Lung microvascular endothelial cell (primary cell): ENCODE measurements at places on chromosomes 2 and 18.

- DNase-seq: no peak
These were observed 287.4 kb upstream of the HDAC4 start for GRCh38 chr2:239688122-239688681.

GRCh38 chr18:6333981-6334380 is 80.7 kb downstream of the L3MBTL4 start:
- DNase-seq: no peak

GRCh38 chr18:66168685-66169235 is 417.9 kb downstream of the CDH7 start:
- DNase-seq: no peak

- DNase-seq: no peak
These were observed 69.9 kb upstream of the MMADHC start for GRCh38 chr2:149657401-149658040.

- DNase-seq: no peak
These were observed 4.5 kb downstream of the SLC14A1 start for GRCh38 chr18:45728336-45729010.

DNA sequence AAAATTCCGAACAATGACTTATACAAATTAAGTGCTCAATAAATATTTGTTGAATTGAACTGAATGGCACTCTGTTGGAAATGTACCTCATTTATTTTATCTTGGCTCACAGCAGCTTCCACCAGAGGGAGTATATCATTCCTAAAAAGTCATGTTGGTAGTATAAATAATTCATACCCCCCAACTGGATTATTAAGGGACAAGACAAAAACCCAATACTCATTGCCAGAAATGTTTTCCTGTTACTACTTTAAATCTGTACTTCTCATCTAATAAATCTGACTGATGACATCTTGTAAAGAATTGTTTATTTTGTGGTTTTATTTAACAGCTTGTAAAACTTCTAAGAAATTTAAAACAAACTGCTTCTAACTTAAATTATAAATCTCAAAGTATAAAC is 163.9 kb downstream of the CDH2 start:
- peak; percentile 9 for DNase-seq

- no peak for DNase-seq
These were observed 694.5 kb downstream of the ADCYAP1 start for GRCh38 chr18:1599196-1599595.

- DNase-seq: no peak
These were observed 25.6 kb downstream of the KLHL29 start for GRCh38 chr2:23410596-23410995.

DNA sequence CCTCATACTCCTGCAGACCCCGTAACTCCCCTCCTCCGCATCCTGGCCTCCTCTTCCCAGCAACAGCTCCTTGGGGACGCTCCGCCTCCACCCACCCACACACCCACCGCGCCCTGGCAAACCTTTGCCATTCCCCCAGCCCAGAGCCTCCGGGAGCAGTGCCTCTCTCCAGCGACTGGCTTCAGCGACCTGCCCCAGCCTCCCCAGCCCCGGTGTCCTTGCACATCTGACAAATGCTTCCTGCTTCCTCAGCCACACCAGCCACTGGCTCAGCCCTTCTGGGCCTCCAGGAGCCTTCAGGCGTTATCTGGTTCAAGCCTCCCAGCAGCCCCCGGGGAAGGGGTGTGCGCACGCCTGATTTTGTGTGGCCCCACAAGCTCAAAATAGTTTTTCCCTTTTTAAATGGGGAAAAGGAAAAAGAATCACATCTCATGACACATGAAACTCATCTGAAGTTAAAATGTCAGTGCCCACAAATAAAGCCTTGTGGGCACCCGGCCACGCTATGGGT is 14.2 kb downstream of the ESPNL start:
- no peak for DNase-seq

GRCh38 chr2:201107624-201108023 is 8.3 kb upstream of the CFLAR start:
- DNase-seq: no peak

GRCh38 chr2:64017811-64018700 is 1.2 kb downstream of the VPS54 start:
- peak; percentile 39 for DNase-seq

DNA sequence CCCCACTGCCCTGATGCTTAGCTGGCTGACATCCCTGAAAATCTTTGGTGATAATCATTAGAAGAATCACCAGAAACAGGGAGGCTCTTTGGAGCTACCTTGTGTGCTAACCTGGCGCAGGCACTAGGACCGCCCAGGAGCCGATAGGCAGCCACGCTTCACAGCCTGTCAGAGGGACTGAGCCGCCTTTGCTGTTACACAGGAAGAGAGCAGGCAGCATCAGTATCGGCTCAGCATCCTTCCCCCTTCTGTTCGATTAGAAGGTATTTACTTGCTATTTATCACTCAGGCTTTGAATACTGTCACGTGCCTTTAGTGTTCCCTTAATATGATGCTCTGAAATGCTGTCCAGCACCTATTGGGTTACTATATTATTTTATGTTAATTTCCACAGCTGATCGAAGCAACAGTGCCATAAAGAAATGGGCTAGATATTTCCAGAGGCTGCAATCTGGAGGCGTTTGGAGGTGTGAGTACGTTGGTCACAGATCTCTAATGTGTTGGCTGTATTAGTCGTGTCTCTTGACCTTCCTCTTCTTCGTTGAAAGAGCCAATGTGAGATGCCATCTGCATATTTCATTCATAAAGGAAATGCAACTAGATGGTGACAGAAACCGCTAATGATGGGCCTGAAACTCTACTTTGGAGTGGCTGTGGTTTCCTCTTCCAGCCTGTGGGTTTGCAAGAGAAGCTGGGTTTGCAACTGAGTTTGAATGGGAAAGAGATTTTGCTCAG is 110.4 kb upstream of the RAB27B start:
- DNase-seq: no peak

GRCh38 chr18:68262690-68263294 is 452.1 kb downstream of the TMX3 start:
- no peak for DNase-seq

- no peak for DNase-seq
These were observed 33.8 kb downstream of the ACVR1 start for GRCh38 chr2:157842106-157842879.

GRCh38 chr2:144099780-144100377 is 420.0 kb downstream of the ZEB2 start:
- DNase-seq: peak; percentile 81

DNA sequence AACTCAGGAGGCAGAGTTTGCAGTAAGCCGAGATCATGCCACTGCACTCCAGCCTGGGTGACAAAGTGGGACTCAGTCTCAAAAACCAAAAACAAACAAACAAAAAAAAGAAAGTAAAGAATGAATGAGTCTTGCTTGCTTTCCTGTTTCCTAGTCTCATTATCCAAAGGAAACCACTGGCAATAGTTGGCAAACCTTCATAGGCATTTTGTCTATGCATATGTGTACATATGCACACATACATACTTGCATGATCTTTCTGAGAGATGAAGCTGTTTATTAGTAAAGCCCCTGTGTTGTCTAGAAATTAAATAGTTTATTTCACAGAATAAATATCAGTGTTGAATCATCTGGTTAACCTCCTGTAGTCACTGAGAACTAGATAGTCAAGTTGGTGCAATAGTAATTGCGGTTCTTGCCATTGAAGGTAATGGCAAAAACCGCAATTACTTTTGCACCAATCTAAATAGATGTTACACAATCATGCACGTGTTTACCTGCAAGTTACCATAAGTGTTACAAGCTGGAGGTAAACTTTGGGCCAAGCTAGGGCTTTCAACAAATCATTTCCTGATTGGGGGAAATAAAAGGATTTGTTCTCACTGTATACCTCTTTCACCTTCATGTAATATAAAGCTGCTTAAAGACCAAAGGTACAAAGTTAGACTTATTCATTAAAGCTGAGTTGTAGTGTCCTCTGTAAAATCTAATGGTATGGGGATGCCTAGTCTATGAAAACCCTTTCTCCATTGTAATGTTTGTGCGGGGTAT is 24.7 kb downstream of the SLC20A1 start:
- peak; percentile 22 for DNase-seq
